Stimulated activated CD8-positive, alpha-beta memory T cell treated with anti-CD3 and anti-CD28 coated beads, Interleukin-2, amount 100 ng/mL, for 1 hour (primary cell): ENCODE measurements at places on chromosomes 12 and 14.
A peak's percentile ranks its signal among the peaks of the same experiment; 100 is the strongest.

GRCh38 chr14:77822741-77823140 lies 22.8 kb downstream of the ADCK1 start:
- DNase-seq = no peak

DNA sequence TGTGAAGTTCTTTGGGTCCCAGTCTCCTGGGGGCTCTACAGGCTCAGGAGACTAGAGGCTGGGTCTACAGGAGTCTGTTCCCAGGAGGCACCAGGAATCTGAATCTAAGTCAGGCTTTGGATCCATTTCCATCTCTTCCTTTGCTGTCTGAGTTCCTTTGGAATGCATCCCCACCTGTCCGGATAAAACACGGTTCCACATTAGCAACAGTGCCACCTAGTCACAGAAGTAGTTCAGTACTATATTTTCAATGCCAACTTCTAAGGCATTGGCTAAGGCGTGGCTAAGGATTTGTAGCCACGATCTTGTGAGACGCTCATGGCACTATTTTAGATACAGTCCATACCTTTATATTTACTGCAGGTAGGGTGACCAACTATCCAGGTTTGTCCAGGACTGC lies 15.1 kb downstream of the ZC2HC1C start:
- no peak for DNase-seq

GRCh38 chr12:52617403-52617785 lies 965 bp downstream of the KRT73 start:
- no peak for DNase-seq

GRCh38 chr14:100586403-100587085 lies 673 bp downstream of the BEGAIN start:
- no peak for DNase-seq

DNA sequence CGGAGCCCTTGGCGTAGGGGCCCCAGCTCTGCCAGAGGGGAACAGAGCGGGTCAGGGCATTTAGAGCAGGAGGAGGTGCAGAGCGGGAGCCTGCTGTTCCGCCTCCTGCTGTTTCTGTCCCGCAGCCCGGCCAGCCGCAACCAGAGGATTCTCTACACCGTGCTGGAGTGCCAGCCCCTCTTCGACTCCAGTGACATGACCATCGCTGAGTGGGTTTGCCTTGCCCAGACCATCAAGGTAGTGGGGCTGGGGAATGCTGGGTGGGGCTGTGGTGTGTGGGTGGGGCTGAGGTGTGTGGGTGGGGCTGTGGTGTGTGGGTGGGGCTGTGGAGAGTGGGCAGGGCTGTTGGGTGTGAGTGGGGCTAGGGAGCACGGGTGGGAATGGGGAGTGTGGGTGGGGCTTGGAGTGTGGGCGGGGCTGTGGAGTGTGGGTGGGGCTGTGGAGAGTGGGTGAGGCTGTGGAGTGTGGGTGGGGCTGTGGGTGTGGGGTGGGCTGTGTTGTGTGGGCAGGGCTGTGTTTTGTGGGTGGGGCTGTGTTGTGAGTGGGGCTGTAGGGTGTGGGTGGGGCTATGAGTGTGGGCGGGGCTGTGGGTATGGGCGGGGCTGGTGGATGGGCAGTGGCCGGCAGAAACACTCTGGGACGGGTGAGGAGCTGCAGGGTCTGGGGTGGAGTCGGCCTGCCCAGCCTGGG lies 8.0 kb downstream of the ASPG start:
- no peak for DNase-seq

DNA sequence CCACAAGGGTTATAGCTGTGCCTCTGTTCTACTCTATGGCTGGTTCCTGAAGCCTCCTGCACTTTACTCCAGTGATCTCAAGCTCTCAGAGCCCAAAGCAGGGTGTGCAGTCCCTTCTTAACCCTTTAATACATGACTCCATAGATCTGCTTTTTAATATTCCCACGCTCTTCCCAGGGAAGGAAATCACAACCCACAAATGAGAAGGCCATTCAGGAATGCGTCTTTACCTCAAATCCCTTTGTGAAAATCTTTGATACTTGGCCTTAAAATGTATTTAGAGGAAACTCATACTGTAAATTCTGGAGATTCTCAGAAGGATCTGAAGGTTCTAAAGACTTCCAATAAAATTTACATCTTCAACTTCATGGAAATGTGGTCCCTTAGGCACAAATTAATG lies 17.0 kb downstream of the NID2 start:
- no peak for DNase-seq

DNA sequence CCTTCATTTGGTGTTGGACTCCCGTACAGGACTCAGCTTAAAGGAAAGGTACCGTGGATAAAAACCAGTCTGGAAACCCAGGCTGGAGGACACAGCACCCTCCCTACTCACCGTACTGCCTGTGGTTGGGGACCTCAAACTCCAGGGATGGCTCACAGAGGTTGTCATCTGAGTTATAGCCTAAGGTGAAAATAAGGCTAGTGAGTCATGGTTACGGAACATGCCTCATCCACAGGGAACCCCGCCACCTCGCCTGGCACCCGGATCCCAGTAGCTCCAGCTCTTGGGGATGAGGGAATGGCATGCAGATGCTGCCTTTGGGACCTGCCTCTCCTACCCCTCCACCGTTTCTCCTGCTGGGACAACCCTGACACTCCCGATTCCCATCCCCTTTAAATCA lies 36.8 kb upstream of the GPR68 start:
- no peak for DNase-seq

GRCh38 chr12:116150452-116150851 lies 127.0 kb downstream of the MED13L start:
- no peak for DNase-seq

GRCh38 chr12:122162976-122163375 lies 11.0 kb downstream of the IL31 start:
- no peak for DNase-seq

DNA sequence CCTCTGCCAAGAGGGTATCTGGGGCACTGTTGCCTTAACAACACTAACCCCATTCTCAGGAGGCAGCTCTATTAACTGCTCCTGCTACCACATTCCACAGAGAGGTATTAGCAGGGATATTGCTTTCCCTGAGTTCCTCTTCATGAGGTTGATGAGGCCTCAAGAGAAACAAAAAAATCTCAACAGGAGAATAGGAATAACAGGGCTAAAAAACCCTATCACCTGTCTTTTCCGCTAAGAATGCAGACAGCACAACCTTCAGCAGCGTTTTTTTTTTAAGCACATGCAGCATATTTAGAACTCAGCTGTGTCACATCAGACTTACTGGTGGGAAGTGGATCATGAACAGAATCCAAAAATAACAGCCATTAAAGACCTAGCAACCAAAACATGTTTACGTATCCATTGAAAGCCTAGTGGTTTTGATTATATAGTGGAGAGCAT lies 29.2 kb downstream of the ATF7 start:
- no peak for DNase-seq

- no peak for DNase-seq
Observed at GRCh38 chr14:95121911-95122620, 35.3 kb downstream of the DICER1 start.

DNA sequence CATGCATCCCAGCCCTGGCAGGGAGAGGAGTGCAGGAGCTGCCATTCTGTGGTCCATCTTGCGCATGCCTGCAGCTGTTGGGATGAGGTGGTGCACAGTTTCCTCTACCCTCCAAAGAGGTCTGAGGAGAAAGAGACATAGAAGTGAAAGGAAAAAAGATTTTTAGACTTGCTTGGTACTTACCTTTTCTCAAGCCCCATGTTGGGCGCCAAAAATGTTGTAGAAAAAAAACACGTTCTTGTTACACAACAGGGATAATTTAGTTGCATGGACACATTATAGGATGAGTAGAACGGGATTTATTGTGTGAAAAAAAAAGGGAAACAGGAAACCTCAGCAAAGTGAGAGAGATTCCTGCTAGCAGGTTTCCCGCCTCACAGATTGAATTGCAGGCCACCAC lies 244.4 kb upstream of the GARIN2 start:
- no peak for DNase-seq

DNA sequence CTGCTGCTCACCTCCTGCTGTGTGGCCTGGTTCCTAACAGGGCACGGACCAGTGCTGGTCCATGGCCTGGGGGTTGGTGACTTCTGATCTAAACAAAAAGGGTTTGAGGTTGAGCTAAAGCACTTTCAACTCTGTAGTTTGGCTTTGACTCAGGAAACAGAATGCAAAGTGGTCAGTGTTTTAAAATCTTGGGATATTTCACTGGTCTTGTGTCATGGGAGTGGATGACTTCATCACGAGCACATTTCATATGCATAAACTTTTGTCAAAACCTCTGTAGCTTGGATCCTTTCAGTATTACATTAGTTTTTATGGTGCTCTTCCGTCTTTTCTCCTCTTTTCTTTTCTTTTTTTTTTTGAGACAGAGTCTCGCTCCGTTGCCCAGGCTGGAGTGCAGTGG lies 25.6 kb downstream of the FAM161B start:
- DNase-seq = no peak

DNA sequence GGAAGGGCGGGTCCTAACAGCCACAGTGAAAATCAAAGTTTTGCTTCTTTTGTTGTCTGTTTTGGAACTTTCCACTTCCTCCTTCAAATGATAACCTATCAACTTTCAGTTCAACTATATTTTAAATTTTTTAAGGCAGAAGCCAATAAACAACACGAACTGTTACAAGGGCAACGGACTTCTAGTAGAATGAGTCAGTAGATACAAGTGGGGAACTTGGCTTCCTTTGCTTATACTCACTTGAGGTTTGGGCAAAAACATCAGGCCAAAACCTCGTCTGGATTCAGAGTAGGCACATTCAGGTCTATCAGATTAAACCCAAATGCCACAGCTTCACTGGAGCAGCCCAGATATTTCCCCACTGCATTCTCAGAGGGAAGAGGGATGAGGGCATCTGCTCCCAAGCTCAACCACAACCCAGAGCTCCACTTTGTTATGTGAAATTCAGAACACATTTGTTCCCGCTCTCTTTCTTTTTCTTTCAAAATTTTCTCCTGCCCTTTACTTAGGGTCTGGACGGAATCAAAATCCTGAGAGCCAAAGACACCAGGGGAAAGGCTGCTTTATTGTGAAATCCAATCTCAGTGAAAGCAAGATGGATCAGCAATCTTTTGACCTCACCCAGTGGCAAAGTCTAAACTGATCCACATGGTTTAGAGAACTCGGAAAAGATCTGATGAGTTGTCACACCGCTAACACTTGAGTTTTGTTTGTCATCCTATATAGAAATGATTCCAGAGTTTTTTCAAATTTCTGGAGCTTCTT lies 152.5 kb upstream of the BTG1 start:
- DNase-seq = no peak

DNA sequence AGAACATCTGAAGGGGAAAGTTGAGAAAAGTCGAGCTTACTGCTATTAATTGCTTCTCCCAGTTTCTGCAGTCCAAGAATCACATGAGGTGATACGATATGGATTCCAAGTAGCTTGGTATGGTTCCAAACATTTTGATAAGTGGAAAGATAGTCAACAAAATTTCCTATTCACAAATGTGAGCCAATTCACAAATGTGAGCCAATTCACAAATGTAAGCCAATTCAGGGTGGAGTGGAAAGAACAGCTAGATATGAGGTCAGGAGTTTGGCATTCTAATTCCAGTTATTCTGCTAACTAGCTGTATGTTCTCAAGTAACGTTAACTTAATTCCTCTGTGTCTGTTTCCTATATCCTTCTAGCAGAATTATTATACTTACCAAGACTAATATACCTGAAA lies 37.6 kb upstream of the DHRS4 start:
- no peak for DNase-seq

- DNase-seq = no peak
Observed at GRCh38 chr12:27508736-27509431, 15.1 kb upstream of the PPFIBP1 start.

- DNase-seq = no peak
Observed at GRCh38 chr12:12975322-12976077, 23.5 kb upstream of the GPRC5D start.

GRCh38 chr14:31133133-31133532 lies 74.5 kb downstream of the HECTD1 start:
- DNase-seq = no peak

- no peak for DNase-seq
Observed at GRCh38 chr12:25583545-25583944, 30.5 kb upstream of the LMNTD1 start.

DNA sequence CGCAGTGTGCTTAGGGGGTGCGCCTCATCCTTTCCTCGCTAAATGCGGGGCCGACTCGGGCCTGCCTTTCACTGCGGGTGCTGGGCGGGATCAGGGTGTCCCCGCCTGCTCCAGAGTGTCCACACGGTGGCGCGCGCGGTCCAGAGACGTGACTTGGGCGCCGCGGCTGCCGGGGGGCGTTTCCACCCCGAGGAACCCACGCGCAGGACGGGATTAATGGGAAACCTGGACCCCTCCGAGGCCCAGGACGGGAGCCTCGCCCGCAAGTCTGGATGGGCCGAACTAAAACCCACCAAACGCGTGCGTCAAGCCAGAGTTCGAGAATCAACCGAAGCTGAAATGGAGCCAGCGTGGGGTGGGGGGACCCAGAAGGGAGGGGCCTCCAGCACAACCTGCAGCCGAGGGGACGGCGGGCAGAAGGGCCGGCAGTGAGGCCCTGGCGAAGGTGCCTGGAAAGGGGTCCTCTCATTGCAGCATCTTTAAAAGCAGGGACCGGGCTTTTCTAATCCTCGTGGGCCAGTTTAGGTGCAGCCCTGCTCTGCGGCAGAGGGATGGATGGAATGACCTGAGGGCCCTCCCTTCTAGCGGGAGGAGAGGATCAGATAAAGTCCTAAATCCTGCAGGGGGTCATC lies 93.3 kb downstream of the NINJ2 start:
- peak; percentile 64 for DNase-seq

DNA sequence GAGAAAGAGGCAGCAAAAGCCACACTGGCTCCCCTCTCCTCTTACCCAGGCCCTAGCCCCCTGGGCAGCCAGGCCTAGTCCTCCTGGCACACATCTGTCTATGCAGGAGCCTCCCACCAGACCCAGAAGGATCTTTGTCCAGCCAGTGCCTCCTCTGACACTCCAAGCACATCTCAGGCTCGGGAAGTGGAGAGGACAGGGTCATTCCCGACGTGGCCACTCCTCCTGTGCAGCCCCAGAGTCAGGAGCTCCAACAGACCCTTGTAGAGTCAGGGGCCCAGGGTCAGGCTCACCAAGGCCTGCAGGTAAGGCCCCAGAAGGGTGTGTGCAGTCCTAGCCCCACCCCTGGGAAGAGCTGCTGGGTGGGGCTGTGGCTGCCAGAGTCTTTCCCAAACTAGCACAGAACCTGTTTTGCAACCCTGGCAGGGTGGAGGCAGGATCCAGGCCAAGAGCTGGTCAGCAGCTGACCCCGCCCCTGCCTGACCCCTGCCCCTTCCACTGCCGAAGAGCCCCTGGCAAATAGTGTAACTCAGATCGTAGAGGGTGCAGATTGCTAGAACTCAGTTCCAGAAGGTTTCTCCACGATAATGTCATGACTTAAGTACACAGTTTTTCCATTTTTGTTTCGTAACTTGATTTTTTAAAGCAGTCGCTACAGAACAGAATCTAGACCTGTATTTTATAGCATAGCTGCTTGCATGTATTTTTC lies 26.6 kb upstream of the PNMA1 start:
- no peak for DNase-seq

- DNase-seq = no peak
Observed at GRCh38 chr12:110578694-110579534, 4.2 kb downstream of the PPTC7 start.

GRCh38 chr12:87280356-87280755 lies 748.8 kb downstream of the C12orf50 start:
- DNase-seq = no peak

- DNase-seq = no peak
Observed at GRCh38 chr14:105211086-105211757, 30.1 kb upstream of the NUDT14 start.
